ENCODE measurements at places on chromosomes 2 and 18.
A peak's percentile ranks its signal among the peaks of the same experiment; 100 is the strongest.

DNA sequence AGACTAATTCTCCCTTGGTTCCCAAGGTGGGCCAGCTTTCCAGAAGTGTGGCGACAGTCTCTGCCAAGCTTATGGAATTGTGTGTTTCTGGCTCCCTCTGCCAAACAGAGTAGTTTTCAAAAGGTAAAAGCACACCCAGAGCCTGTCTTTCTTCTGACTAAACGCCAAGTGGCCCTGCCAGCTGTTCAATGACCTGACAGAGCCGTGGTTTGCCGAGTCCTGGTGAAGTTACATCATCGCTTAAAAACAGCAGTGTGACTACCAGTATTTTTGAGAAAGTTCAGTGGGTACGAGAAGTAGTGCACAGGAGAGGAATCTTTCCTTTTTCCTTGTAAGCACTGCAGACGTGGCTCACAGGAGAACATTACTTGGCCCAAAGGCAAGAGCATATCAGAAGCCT is 1.9 kb downstream of the PER2 start:
- no peak for DNase-seq

- DNase-seq = no peak
These were observed 1.5 kb downstream of the PXDN start for GRCh38 chr2:1742681-1743395.

- DNase-seq = no peak
These were observed 319.4 kb upstream of the SLC39A10 start for GRCh38 chr2:195337597-195337996.

DNA sequence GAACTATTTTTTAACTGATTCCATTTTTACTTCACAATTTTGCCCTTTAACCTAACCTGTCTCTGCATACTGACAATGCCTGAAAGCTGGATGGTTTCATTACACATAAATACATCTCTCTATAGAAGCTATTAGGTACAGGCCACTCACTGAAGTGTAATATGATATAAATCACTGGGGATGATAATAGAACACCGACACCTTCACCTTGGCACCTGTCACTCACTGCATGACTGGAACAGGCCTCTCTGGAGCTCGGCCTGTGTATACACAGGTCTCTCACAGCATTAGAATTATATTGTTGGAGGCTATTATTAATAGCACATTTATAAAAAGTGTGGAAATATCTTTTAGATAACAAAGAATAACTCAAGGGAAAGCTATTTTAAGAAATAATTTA is 138.2 kb downstream of the TMEM131 start:
- no peak for DNase-seq

DNA sequence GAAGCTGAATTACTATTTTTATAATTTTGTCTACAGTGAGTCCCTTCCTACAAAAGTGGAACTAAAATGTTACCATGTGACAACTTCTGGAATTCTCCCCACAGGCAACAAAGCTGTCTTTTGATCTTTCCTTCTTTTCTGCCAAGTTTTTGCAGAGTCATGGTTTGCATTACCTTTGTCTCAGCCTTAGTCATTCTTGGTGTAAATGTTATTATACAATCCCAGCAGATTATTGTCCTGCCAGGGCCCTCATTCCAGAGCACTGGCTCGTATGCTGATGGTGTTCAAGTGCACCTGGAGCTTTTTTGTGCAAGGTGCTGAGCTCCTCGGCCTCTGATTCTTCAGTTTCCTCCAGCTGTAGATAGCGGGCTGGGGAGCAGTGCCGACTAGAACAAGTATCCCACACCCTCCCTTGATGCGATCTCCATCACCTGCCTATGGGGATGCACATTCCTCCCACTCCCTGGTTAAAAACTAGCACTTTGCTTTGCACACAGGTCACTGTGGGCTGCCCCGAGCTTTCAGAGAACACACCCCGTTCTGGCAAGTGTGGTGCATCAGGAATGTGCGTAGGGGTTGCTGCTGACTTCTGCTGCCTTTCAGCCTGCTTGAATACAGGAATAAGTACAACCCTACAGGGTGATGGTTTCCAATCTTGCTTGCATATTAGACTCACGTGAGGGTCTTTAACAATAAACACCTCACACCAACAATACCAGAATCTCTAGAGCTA is 263.6 kb downstream of the RNF144A start:
- DNase-seq = no peak

GRCh38 chr2:98269274-98269673 is 77.0 kb upstream of the CNGA3 start:
- DNase-seq = peak; percentile 29

DNA sequence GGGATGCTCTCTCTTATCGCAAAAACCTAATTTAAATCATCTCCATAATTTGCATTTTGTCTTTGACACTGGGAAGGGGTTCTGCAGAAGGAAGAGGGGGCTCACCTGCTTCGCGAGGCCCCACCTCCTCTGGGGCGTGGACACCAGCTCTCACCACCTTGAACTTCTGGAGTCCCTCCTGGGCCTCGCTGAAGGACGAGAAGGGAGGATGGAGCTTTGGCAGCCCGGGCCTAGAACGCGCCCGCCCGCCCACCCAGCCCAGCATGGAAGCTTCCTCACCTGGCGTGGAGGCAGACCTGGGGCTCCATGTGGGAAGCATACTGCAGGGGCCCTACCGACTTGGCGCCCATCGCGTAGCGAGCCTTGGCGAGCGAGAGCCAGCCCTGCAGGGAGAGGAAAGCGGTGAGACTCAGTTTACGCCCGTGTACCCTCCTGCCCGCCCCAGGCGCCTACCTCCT is 1.1 kb upstream of the IMP4 start:
- DNase-seq = peak; percentile 31

DNA sequence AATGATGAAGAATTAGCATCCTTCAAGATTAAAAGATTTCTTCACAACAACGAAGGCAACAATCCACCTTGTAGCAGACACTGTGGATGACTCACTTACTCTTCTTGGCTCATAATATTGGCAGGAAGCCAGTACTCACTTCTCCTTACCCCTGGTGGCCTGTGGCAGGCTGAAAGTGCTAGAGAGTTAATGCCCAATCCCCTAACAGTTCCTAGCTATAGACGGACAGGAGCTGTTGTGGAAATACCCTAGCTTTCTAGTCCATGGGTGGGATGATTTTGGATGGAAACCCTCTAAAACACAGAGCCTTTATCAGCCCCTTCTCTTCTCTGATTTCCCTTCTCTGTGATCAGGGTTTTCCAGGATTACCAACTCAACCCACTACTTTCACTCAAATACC is 128.6 kb upstream of the NYAP2 start:
- peak; percentile 70 for DNase-seq

DNA sequence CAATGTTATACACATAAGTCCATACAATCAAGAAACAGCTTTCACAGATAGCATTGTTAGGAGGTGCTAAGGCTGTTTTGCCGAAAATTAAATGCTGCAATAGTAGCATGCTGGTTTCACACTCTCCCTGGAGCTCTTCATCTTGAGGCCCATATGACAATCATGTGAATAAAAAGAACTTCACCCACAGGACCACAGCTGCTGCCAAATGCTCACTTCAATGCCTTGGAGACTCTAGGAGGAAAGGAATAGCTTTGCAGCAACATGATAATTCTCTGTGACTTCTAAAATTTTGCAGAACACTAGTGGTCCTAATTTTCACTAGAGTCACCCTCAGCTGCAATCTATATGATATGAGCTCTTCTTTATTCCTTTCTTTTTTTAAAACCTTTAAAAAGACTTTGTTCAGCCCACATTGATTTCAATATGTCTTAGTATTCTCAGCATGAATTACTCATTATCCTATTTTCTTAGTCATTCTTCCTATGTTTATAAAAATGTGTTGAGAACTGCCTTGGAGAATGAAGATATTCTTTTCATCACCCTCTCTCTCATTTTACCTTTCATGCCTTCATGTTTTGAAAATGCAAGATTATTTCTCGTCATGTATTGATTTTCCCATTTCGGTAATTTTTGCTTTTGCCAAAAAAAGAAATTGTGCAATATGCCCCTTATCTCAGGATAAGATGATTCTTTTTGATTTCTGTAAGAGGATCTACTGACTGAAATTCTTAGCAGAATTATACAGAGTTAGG is 108.2 kb downstream of the PDE1A start:
- DNase-seq = no peak

DNA sequence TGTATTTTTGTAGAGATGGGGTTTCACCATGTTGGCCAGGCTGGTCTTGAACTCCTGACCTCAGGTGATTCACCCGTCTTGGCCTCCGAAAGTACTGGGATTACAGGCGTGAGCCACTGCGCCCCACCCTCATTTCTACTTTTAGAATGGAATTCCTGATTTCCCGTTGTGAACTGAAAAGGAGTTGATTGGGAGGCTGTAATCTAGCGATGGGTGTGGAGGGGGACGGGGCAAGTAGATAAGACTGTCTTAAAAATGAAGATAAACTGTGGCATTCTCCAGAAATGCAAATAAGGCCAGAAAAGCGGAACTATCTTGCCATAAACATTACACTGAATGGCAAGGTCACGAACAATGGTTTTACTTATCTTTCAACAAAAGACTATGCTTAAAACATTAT is 135.4 kb downstream of the TRIB2 start:
- no peak for DNase-seq

- DNase-seq = no peak
These were observed 36.6 kb downstream of the CEP68 start for GRCh38 chr2:65092791-65093190.

DNA sequence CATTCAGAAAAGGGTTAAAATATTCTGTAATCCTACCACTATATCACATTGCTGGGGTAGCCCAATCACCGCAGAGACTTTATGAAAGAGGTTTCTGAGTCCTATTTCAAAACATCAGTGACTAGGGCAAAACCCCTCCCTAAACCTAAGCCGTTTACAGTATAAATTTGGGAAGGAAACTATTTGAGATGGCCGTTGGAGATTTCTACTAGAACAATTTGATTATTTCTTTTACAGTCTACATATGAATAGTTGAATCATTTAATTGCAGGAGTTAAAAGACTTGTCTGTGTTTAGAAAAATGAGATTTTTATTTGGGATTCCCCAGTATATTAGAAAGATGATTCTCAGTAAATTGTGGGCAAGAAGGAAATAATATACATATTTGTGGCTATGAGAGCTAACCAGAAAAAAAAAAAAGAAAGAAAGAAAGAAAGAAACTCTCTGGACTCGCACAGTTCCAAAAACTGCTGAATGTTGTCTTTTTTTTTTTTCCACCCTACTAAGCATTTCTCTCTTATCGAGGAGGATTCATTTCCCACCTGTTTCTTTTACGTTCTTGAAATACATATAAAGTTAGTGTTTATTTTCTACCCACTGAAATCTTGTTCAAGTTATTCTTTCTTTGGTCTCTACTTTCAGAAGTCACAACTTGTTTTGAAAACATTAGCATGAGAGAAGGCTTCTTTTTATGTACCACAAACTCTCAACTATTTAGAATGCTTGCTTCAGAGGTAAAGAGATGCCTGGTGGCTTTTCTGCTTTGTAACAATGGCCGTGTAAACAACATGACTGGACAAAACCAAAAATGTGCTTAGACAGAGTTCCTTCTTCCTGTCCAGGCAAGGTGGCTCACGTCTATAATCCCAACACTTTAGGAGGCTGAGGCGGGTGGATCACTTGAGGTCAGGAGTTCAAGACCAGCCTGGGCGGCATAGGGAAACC is 65.9 kb downstream of the BCL2 start:
- no peak for DNase-seq

DNA sequence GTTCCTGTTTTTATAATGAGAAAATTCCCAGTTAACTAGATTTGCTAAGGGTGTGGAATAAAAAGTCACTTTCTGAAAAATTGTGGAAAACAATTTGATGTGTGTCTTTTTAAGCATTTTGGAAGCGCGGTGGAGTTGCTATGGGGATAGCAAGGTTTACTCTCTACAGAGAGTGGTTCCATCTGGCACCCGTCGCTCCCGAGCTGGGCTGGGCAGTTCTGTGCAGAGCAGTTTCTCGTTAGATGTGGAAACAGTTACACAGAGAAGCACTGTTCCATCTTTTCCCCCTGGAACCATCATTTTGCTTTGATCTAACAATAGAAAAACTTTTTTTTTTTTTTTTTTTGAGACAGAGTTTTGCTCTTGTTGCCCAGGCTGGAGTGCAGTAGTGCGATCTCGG is 17.4 kb downstream of the LDLRAD4 start:
- DNase-seq = no peak

- no peak for DNase-seq
These were observed 27.9 kb upstream of the ASNSD1 start for GRCh38 chr2:189633392-189633811.

GRCh38 chr18:21598726-21599584 is 1.5 kb downstream of the ESCO1 start:
- DNase-seq = peak; percentile 3

- peak; percentile 27 for DNase-seq
These were observed 85.6 kb downstream of the DOCK10 start for GRCh38 chr2:224956706-224957105.

- DNase-seq = no peak
These were observed 15.1 kb downstream of the MYL1 start for GRCh38 chr2:210299866-210300373.

GRCh38 chr2:171688129-171688465 is 828 bp downstream of the DYNC1I2 start:
- no peak for DNase-seq

All from COR-L47 (cell line).